ENCODE measurements at places on chromosomes 13 and 19.

- no peak for DNase-seq
These were observed 39.4 kb downstream of the LRCH1 start for GRCh38 chr13:46592385-46592784.

- no peak for DNase-seq
These were observed 282.9 kb downstream of the TSHZ3 start for GRCh38 chr19:31066385-31066784.

- DNase-seq = no peak
These were observed 135.3 kb downstream of the B3GLCT start for GRCh38 chr13:31334994-31335557.

- no peak for DNase-seq
These were observed 17.7 kb downstream of the METTL21C start for GRCh38 chr13:102677122-102677521.

DNA sequence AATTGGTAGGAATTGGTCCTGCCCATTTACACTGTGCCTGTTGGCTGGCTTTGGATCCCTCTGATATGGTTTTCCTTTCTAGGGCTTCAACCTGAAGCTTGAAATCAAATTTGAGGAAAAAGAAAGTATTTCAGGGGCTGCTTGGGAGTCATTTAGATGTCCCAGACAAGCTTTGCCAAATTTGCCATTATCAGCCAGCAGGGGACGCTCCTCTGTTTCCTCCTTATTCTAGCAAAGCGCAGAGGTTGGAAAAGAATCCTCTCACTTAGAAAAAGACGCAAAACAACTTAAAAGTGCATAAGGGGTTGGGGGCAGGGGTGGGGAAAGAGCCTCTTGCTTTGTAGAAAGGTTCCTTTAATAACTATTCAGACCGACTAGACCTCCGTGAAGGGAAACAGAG is 1211.1 kb upstream of the PCDH20 start:
- DNase-seq = no peak

GRCh38 chr13:28679628-28680027 is 20.7 kb downstream of the POMP start:
- DNase-seq = no peak

DNA sequence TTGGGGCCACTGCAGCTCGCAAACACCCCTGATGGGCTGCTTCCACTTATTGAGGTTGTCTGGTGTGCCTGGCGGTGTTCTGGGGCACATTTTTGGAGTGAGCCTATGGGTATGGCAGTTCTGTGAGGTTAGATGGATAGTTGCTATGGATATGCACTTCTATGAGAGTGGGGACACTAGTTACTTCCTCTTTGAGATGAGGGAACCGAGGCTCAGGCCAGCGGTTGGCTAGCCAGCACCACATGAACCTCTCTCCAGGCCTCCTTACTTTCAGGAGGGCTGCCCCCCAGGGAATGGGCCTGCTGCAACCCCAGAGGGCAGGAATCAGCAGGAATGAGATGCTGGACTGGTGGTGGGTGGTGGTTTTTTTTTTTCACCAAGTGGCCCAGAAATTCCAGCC is 13.5 kb upstream of the PRR19 start:
- DNase-seq = no peak

Measured in right forelimb (tissue), 1 donor.